ENCODE measurements at places on chromosomes 13 and 19.

GRCh38 chr13:93058301-93058700 is 168.3 kb upstream of the GPC6 start:
- DNase-seq: no peak

GRCh38 chr13:112756967-112757758 is 67.3 kb downstream of the ATP11A start:
- no peak for DNase-seq

DNA sequence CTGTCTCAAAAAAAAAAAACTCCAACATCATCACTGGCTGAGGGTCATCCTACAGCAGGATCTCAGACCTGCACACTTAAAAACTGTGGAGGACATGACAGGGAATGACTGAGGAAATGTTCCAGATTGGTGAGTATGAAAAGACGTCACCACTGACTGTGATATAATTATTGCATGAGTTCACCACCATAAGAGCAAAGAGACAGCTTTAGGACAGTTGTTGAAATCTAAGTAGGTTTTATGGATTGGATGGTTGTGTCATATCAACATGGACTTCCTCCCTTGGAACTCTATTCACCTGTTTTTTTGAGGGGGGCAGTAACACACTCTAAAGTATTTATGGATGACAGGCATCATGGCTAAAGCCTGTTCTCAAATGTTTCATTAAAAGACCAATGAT is 31.5 kb downstream of the KLF12 start:
- DNase-seq: no peak

- DNase-seq: no peak
Observed at GRCh38 chr13:36954542-36954941, 34.5 kb upstream of the SMAD9 start.

GRCh38 chr13:97212601-97213040 is 9.5 kb upstream of the MBNL2 start:
- peak; percentile 51 for DNase-seq

DNA sequence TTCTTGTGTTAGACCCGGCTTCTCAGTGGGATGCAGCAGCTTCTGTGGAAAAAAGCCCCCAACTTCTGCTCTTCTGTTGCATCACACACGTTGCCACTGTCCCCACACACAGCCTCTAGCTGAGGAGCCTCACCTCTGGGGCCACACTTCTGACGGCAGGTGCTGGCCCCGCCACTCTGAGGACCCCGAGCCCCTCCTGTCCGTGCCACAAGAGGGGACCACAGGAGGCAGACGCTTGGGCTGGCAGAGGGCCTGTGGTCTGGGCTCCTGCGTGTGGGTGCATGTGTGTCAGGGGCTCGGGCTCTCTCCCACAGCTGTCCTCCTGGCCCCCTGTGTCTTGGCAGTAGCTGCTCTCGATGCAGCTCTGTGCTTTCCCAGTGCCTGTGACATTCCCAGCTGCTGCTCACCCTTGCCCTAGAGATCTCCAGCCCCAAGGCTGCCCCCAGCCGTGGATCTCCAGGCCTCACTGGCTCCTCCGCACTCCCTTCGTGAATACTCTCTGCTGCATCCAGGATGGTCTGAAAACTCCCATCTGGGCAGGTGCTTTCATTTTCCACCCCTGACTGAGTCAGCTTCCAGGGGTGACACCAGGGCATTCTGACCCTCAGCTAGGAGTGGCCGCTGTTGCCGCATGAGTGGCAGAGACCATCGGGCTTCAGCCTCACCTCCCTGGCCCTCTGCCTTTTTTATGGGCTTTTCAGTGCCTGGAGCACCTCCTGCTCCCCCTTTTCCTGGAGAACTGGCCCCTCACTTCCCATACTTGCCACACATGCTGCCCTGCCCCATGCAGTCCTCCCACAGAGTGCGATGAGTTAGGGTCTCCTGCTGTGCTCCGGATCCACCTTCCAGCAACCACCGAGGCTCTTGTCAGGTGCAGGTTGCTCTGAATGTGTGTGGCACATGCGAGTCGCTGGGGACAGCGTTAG is 13.7 kb downstream of the MAU2 start:
- DNase-seq: no peak

DNA sequence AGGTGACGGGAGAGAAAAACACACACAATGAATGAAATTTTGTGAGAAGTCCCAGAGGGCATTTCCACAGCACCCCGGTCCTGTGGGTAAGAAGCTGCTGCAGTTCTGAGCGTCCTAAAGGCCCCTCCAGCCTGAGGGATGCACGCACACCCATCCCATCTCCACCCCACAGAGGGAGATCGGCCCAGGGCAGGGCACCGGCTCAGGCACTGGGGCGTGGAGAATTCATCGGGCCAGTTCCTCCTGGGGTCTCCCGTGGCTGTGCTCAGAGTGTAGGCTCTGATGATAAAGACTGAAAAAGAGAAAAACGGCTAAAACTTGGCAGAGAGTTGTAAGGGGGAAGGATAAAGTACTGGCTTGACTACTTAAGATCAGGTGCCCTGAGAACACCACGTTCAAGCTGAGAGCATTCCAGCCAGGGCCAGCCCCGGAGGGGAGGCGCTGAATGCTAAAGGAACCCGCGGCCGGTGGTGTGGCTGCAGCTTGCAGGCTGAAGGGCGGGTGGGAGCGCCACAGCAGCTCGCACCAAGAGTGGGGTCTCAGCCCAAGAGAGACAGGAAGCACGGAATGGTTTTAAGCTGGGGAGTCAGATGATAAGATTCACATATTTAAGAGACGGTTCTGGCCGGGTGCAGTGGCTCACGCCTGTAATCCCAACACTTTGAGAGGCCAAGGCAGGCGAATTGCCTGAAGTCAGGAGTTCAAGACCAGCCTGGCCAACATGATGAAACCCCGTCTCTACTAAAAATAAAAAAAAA is 121.9 kb upstream of the SPACA7 start:
- no peak for DNase-seq

GRCh38 chr19:19461306-19461670 is 54.1 kb downstream of the TSSK6 start:
- no peak for DNase-seq

- peak; percentile 33 for DNase-seq
Observed at GRCh38 chr19:16608290-16608739, 19.7 kb downstream of the MED26 start.

DNA sequence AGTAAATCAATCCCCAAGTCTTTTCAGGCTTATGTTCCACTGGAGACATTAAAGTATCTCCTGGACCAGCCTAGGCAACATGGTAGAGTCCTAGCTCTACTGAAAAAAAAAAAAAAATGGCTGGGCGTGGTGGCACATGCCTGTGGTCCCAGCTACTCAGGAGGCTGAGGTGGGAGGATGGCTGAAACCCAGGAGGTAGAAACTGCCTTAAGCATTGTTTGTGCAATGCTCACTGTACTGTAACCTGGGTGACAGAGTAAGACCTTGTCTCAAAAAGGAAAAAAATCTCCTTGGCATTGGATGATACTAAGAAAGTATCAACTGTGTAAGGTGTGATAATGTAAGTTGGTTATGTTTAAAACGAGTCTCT is 8.8 kb downstream of the KLK8 start:
- DNase-seq: peak; percentile 51

DNA sequence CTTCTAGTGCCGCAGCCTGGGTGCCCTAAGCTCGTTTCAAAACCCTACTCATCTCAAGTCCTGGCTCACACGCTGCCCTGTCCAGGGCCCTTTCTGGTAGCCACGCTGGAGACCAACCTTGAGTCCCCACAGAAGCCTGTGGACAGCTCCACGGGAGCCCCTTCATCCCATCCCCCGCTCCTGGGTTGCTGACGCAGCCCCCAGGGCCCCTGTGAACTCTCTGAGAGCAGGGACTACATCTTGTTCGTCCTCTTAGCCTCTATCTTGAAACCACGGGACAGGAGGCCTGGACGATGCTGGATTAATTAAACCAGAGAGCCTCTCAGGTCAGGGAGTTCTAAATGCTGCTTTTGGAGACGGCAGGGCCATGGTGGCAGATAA is 7.4 kb downstream of the MLLT1 start:
- no peak for DNase-seq

DNA sequence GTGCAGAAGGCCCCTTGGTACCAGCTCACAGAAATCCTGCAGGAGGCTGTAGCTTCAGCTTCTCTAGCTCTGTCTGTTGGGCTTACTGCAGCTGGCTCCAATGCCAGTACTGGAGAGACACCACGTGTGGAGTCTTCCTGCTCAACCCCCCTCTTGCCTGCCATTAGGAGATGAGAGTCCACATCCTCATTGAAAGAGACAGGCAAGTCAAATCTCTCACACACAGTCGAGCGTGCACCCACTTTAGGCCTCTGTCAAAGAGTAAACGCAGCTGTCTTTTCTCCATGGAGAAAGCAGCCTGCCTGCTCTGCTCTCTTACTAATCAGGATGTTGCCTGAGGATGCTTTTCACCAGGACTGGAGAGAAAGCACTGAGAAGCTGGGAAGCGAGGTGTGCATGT is 523.0 kb upstream of the NBEA start:
- DNase-seq: no peak

DNA sequence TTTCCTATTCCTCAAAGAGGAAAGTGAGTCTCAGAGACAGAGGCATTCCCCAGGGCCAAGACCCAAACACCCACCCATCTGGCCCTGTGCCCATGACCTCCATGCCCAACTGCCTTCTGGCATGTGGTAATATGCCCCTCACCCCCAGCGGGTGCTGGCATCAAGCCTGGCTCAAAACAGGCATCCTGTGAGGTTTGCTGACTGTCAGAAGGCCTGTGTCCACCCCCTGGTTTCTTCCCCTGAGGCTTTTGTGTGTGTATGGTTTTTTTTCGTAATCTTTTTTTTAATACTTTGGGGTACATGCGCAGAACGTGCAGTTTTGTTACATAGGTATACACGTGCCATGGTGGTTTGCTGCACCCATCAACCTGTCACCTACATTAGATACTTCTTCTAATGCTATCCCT is 7.6 kb upstream of the KANK2 start:
- peak; percentile 79 for DNase-seq

DNA sequence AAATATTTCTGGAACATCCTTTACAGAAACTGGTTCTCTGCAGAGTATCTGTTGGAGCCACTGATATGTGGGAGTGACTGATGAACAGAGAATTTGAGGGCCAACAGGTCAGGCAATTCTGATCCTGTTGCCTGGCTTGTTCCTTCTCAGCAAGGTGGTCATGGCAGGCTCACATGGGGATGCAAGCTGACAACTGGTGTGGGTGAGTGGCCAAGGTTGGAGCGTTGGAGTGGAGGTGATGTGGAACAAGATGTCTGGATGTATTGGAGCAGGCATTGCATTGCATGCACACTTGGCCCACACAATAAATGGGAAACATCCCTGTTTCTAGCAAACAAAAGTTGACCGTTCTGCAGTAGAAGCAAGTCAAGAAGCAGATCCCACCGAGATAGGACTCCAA is 380.7 kb downstream of the ZNF536 start:
- DNase-seq: no peak

- no peak for DNase-seq
Observed at GRCh38 chr13:61684976-61685681, 269.5 kb upstream of the PCDH20 start.

DNA sequence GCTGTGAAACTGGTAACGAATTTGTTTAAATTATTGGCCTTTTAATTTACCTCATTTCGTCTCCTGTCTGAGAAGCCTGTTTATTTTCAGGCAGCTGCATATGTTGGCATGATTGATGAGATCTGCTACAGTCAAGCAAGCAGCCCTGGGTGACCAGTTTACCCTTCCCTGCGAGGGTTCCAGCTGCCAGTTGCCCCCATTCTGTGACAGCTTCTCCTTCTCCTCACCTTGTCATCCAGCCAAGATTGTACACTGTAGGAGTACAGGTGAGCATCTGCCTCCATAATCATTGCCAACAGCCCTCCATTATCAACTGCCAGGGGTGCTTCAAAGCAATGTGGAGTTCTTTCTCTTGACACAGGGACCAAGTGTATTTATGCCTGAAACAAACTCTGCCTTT is 1979.9 kb upstream of the PRR20A start:
- no peak for DNase-seq

- peak; percentile 46 for DNase-seq
Observed at GRCh38 chr19:46198756-46199155, 30.8 kb upstream of the IGFL1 start.

DNA sequence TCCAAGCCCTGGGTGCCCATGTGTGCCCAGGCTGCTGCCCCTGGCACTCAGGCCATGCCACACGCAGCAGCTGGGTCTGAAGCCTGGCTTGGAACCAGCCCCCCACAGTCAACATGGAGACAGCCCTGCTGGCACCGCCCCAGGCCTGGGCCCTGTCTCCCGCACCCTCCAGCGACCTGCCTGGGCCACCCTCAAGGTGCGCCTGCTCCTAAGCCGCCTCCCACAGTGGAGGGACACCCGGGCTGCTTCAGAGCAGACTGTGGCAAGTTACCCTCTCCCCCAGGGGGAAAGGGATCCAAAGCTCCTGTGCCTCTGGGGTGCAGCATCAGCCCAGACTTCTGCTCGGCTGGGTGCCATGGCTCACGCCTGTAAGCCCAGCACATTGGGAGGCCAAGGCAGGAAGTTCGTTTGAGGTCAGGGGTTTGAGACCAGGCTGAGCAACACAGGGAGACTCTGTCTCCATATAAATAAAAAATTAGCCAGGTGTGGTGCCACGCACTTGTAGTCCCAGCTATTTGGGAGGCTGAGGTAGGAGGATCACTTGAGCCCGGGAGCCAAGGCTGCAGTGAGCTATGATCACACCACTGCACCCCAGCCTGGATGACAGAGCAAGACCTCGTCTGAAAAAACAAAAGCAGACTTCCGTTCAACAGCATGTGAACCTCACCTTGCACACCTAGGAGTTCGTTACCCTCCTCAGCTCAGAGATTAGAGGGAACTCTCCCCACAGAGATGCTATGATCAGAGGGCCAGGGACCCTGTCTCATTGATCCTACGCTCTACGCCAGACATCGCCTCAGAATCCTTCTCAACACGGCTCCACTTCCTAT is 15.6 kb downstream of the ELL start:
- DNase-seq: no peak

GRCh38 chr13:30616927-30617314 is 799 bp upstream of the USPL1 start:
- peak; percentile 85 for DNase-seq

DNA sequence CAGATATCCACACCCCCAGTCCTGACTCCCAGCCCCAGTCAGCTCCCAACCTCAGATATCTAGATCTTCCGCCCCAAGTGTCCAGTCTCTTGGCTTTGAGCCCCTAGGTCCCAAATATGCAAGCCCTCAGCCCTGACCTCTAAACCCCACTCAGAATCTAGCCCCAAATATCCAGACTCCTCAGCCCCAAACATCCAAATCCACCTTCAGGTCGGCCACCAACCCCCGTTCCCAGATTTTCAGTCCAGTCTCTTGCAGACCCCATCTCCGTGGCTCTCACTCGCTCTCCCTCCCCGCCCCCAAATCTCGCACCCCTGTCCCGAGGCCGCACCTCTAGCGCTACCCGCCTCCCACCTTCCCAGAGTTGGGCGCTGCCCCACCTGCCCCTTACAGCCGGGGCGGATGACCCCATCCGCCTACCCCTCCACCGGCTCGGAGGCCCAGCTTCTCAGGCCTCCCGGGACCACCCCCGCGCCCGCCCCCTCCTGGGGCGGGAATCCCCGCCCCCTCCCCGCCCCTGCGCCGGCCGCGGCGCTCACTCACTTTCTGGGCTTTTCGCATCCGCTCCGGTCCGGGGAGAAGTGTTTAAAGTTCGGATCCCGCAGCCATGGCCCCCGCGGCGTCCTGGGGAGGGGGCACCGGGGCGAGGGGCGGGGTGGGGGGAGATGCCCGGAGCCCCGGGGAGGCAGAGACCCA is 604 bp downstream of the ERFL start:
- DNase-seq: no peak

- DNase-seq: no peak
Observed at GRCh38 chr13:66958611-66959010, 271.5 kb downstream of the PCDH9 start.

Measured in kidney tubule cell (primary cell).